ENCODE measurements at places on chromosomes 7 and 10.

DNA sequence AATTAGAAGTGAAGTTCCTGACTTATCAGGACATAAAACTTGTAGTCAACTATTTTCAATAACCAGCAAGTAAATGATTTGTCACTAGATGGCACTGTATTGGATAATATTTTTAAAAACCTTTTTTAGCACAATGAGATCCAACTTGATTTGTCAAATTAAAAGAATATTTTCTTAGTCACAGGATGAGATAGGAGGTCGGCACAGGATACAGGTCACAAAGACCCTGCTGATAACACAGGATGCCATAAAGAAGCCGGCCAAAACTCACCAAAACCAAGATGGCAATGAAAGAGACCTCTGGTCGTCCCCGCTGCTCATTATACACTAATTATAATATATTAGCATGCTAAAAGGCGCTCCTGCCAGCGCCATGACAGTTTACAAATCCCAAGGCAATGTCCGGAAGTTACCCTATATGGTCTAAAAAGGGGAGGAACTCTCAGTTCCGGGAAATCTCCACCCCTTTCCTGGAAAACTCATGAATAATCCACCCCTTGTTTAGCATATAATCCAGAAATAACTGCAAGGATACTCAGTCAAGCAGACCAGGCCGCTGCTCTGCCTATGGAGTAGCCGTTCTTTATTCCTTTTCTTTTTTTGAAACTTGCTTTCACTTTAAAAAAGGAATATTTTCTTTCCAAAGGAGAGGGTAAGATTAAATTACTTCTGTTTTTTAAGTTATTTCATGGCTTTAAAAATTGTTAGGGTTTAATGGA is 255.7 kb upstream of the MKLN1 start:
- no peak for DNase-seq

- no peak for DNase-seq
These were observed 237.2 kb upstream of the CTBP2 start for GRCh38 chr10:125397608-125398007.

DNA sequence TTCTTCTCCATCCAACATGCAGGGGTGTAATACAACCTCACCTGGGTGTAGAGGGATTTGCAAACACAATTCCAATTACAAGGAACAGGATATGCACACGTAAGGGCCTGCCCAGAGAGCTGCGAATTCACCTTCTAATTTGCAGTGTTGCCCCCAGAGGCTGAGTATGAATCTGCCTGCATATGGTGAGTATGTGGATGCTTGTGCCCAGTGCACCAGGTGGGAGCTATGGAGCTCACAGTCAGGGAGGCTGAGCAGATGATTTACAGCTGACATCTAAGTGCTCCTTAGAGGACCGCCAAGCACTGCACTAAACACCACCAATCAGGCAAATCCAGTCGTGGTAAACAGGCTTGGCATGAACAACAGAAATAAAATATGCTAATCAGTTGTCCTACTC is 132.0 kb downstream of the RELN start:
- DNase-seq: no peak

GRCh38 chr7:45082031-45082830 is 6.5 kb downstream of the NACAD start:
- no peak for DNase-seq

GRCh38 chr10:67772894-67773511 is 65.0 kb downstream of the DNAJC12 start:
- DNase-seq: no peak

GRCh38 chr10:128972036-128972405 is 495.0 kb upstream of the MGMT start:
- no peak for DNase-seq

GRCh38 chr10:87519582-87519981 is 14.9 kb downstream of the MINPP1 start:
- no peak for DNase-seq

DNA sequence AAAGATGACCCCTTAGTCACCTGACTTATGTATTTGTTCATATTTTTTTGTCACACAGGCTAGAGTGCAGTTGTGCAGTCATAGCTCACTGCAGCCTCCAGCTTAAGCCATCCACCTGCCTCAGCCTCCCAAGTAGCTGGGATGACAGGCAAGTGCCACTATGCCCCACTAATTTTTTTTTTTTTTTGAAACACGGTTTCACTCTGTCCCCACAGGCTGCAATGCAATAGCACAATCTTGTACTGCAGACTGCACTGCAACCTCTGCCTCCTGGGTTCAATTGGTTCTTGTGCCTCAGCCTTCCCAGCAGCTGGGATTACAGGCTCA is 1.8 kb downstream of the MBLAC1 start:
- no peak for DNase-seq

GRCh38 chr7:55501611-55502010 is 70.7 kb downstream of the VOPP1 start:
- no peak for DNase-seq

DNA sequence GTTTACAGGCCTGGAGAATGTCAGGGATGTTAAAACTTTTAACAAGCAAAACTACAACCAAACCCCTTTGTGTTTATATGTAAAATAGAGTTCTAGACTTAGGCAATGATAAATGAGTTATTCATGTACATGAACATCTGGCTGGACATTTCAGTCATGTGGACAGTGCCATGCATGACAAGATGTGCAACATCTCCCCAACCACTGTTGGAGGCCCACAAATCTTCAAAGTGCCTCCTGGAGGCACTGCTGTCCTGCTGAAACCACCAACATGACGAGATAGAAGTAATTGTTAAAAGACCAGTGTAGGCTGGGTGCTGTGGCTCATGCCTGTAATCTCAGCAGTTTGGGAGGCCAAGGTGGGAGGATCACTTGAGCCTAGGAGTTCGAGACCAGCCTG is 18.4 kb downstream of the PPIA start:
- DNase-seq: no peak

DNA sequence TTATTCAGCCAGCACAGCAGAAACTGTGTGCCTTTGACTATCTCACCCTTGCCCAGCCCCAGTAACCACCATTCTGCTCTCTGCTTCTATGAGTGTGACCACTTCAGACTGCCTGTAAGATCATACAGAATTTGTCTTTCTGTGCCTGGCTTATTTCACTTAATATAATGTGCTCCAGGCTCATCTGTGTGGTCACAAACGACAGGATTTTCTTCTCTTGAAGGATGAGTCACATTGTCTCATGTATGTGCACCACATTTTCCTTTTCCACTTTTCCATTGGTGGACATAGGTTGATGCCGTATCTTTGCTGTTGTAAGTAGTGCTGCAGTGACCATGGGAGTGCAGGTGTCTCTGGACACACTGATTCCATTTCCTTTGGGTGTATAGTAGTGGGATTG is 122.5 kb upstream of the LANCL2 start:
- DNase-seq: no peak

DNA sequence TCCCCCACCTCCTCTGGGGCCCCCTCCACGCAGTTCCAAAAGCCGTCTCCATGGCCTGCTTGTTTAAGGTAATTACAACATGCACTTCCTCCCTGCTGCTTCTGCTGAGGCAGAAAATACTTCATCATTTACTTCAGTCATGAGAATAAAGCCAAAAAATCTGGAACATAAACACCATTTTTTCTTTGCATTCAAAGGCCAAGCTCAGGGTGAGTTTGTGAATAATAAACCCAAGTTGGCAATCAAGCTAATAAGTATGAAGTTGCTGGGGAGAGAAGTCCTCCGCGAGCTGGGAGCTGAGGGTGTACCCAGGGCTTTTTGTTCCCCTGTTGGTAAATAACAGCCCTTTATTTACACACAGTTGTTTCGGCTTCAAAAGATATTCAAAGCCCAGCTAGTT is 70.5 kb downstream of the FAM204A start:
- no peak for DNase-seq

DNA sequence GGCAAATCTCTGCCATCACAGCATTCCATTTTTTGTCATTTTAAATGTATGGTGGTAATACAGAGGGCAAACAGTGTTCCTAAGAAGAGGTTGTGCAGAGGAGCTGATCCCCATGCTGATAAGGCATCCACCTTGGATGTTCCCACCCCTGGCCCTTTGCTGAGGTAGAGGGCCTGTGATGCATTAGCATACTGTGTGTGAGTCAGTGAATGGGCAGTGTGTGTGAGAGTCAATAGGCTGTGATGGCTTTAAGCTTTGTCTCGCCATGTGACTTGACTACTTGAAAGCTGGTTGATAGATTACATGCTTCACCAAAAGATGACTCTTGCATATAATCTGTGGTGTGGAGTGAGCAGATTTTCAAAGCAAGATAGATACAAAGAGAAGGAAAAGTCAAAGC is 81.3 kb downstream of the INSYN2A start:
- DNase-seq: no peak

GRCh38 chr7:102843850-102844249 is 69.0 kb upstream of the LRRC17 start:
- no peak for DNase-seq

DNA sequence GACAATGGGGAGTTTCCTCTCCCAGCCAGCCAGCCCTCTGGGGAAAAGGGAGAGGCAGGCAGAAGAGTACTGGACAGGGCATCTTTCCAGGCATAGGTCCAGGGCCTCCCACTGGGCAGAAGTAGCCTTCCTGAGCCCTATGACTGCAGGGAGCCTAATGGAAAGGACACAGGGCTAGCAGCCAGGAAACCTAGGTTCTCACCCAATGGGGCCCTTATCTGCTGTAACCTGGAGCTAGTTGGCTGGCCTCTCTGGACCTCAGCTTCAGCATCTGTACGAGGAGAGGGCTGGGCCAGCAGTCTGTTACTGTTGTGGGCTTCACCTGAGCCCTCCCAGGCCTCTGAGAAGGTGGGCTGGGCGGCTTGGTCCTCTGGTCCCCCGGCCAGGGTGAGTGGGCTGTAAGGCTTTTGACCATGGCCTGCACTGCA is 22.4 kb downstream of the LDB3 start:
- DNase-seq: no peak

- DNase-seq: no peak
These were observed 33.2 kb upstream of the VCL start for GRCh38 chr10:73964743-73965142.

DNA sequence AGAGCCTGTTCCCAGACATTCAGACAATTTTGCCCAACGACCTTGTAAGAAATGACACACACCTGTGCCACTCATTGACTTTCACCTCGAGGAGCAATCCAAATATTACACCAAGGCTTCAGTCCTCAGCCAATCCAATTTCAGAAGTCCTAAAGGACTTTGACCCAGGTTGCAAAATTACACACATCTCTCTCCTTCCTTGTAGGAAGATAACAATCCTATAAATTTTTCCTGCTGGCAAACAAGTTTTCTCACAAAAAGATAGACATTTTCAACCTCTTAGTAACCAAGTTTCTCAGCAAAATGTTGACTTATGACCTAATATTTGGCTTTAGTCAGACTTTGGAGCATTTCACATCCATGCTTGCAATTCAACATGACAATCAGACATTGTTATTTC is 745.0 kb downstream of the GRID1 start:
- no peak for DNase-seq

GRCh38 chr7:142957723-142958122 is 4.4 kb downstream of the KEL start:
- DNase-seq: no peak

DNA sequence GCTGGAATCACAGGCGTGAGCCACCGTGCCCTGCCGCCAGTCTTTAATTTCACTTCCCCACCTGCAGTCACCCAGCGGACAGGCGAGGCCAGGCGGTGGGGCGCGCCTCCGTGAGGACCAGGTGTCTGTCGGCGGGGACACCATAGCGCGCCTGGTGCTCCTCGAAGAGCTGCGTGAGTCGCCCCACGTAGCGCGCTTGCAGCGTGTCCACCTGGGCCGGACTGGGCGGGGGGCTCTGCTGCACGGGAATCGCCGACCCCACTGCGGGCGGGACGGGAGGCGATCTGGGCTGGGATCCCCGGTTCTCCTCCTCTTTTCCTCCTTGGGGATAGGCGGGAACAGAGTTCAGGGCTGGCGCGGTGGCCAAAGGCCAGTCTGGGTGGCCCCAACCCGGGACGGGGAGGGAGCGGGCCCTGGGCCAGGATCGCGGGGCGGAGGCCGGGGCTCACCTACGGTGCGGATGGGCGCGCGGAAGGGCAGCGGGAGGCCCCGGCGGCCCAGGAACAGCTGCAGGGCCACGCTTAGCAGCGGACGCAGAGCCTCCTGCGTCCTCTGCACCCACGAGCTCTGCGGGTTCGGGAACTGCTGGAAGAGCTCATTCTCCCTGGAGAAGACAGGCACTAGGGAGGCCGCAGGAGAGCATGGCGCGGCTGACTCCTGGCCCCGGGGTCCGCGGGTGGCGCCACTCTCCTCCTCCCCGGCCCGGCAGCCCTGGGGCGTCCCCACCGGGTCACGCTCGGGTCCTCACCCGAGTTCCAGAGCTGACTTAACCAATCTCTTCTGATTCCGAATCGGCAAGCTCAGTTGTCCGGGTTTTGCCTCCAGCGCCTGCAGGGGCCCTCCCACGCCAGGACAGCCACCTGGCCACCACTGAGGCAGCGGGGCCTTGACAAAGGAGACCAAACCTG is 1.1 kb upstream of the MOGAT3 start:
- no peak for DNase-seq

- DNase-seq: no peak
These were observed 40.5 kb downstream of the HIF1AN start for GRCh38 chr10:100576282-100576635.

DNA sequence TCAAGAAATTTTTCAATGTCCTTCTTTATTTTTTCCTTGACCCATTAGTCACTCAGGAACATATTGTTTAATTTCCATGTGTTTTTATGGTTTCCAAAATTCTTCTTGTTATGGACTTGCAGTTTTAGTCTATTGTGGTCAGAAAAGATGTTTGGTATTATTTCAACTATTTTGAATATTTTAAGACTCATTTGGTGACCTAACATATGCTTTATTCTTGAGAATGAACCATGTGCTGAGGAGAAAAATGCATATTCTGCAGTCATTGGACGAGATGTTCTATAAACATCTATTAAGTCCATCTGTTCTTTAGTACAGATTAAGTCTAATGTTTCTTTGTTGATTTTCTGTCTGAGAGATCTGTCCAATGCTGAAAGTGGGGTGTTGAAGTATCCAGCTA is 42.3 kb upstream of the MDFIC start:
- DNase-seq: no peak

DNA sequence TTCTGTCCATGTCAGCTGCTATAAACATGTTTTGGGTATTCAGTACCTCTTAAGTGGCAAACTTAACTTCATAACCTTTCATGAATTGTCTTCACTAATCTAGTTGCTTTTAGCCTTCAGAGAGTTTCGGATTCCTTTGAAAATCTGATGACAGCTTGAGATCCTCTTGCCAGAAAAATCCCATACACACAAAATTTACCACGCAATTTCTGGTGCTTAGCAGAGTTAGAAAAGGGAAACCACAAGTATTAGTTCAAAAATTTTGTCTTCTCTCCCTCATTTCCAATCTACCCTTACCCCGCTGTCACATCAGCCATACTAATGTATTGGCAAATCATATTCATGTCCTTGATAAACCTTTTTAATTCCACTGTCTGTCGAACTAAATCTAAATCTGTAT is 72.7 kb upstream of the TMEM106B start:
- DNase-seq: no peak

GRCh38 chr10:72426986-72427385 is 72.3 kb upstream of the DNAJB12 start:
- no peak for DNase-seq

GRCh38 chr10:30219971-30220751 is 128.9 kb downstream of the MTPAP start:
- DNase-seq: no peak
